ENCODE measurements at places on chromosomes 16 and 17.

DNA sequence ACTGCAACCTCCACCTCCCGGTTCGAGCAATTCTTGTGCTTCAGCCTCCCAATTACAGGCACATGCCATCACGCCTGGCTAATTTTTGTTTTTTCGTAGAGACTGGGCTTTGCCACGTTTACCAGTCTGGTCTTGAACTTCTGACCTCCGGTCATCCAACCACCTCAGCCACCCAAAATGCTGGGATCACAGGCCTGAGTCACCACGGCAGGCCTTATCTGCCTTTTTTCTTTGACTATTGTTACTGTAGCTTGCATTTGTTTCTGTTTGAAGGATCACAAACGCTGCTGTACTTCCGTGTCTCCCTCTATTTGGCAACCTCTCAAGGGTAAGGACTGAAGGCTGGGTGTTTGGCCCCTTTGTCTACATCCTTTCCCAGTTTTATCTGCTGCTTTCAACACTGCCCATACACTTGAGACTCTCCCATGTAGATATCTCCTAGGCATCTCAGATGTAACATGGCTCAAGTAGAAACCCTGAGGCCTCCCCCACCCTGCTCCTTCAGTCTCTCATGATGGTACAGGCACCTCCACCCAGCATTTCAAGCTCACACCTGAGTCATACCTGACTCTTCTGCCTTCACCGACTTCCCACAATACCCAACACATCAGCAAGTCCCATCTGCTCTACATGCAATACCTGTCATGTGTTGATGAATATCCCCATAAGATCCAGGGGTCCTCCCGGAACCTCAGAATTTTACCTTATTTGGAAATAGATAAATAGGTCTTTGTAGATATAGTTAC, 219.0 kb downstream of the CPPED1 start:
- DNase-seq, result no peak

GRCh38 chr17:21129023-21129681, 2.4 kb downstream of the DHRS7B start:
- DNase-seq, result peak; percentile 55

DNA sequence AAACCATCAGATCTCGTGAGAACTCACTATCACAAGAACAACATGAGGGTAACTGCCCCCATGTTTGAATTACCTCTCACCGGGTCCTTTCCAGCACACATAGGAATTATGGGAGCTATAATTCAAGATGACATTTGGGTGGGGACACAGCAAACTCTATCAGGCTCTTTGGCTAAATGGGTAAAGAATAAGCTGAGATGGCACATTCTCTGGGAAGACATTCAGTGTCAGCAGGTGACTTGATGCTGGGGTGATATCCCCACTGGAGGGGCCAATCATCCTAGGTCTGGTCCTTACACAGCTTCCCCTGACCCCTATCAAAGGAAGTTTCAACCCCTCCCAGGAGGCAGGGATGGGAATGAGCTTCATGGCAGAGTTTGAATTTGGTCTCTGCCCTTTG, 664.0 kb upstream of the EEF2KMT start:
- no peak for DNase-seq

DNA sequence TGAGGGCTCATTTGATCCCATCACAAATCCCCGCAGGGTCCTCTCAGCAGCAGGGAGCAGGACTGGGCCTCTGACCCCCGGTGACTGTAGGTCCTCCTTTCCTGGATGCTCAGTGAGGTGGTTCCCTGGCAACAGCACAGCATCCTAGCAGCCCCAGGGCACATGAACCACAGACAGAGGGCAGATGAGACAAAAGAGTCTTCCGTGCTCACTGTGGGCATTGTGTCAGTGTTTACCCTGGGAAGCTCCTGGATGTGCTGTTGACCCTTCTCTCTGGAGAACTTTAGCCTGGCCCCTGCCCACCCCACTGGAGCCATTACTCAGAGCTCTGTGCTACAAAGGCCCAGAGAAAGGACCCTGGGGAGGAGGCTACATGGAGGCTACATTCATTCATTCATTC, 21.7 kb upstream of the TMEM220 start:
- no peak for DNase-seq

DNA sequence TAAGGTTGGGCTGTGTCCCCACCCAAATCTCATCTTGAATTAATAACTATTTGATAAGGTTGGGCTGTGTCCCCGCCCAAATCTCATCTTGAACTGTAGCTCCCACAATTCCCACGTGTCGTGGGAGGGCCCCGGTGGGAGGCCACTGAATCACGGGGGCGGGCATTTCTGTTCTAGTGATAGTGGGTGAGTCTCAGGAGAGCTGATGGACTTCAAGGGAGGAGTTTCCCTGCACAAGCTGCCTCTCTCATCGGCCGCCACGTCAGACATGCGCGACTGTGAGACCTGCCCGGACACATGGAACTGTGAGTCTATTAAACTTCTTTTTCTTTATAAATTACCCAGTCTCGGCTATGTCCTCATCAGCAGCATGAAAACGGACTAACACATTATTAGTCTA, 44.9 kb upstream of the METRNL start:
- no peak for DNase-seq

- no peak for DNase-seq
Measured at GRCh38 chr16:46658925-46659324, 30.1 kb downstream of the VPS35 start.

GRCh38 chr17:59561042-59561441, 4.4 kb upstream of the DHX40 start:
- DNase-seq, result no peak

DNA sequence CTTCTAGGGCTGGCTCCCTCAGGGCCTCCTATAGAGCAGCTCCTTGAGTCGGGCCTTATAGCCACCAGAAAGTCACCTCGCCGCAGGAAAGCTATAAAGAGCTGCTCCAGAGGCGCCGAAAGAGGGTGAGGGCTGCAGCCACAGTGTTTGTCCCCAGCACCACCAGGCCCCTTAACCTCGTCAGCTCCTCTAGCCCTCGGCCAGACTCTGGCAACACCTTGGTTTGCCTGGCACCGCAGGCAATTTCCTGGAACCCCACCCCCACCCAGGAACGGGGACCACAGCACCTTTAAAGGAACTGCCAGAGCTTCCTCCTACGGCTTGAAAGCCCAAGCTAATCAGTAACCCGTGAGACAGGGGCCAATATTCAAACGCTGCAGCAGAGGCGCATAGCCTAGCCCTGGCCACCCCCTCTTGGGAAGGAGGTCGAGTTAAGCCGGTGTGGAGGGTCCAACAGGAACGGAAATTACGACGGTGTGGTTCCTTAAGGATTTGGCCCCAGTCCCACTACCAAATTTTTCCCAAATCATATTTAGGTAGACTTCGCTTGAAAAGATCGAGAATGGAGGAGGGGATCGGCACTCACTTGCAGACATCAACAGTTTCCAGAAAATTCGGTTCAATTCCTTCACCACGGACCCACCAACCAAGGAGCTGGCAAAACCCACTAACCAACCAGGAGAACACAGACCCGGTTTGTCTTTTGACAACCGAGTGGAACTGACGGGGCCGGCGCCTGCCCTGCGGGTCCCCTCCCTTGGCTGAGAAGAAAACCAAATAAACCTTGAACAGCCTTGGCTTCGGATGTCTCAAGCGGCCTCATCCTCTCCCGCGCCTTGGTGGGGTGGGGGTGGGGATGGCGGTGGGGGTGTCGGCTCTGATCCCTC, 3.0 kb downstream of the HOXB6 start:
- DNase-seq, result no peak

- no peak for DNase-seq
Measured at GRCh38 chr16:31535737-31536136, 8.0 kb downstream of the AHSP start.

- no peak for DNase-seq
Measured at GRCh38 chr16:81319221-81319912, 4.6 kb downstream of the GAN start.

DNA sequence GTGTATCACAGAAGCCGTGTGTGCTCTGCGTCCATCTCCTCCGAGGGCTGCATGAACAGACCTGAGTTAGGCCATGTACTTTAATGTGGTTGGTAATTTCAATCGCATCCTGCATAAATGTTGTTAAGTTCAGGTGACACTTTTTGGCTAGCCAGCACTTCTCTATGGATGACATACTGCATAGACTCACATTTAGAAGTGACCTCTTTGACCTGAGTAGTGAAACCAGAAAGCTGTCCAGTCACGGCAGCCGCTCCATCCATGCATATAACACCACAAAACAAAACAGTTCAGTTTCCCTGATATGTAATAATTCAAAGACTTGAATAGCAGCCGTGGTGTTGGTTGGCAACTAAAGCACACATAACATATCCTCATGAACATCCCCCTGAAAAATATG, 94.1 kb downstream of the CYTH1 start:
- DNase-seq, result no peak

DNA sequence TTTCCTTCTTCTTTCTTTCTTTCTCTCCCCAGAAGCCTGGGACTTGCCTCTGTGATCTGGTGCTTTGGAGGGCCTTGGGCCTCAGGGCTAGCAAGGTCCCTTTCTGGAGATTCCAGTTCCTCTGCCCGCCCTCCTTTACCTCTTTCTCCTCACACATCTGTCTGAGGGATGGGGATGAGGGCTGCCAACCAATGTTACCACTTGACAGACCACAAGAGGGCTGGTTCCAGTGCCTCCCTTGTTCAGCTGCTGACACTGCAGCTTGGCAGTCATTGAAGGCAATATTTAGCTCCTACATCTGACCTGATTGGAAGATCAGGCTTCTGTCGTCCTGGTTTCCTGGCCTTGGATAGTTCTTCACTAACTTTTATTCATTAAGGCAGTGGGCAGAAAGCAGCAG, 3.6 kb upstream of the ZNF652 start:
- DNase-seq, result peak; percentile 75

DNA sequence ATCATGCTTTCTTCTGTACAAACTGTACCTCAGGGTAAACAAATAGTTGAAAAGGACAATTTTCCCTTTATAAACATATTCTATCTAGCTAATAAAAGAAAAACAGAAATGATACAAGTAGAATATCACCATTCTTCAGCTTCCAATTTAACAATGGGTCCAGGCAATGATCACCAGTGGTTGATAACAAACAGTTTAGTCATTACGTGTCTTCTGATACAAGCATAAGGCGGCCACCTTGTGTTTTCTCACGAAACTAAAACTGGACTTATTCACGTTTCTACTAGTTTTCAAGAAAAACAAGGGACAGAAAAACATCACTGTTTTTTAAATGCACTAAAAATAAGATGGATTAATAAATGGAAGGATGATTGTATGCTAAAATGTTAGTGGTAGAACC, 58.3 kb downstream of the STH start:
- DNase-seq, result no peak

DNA sequence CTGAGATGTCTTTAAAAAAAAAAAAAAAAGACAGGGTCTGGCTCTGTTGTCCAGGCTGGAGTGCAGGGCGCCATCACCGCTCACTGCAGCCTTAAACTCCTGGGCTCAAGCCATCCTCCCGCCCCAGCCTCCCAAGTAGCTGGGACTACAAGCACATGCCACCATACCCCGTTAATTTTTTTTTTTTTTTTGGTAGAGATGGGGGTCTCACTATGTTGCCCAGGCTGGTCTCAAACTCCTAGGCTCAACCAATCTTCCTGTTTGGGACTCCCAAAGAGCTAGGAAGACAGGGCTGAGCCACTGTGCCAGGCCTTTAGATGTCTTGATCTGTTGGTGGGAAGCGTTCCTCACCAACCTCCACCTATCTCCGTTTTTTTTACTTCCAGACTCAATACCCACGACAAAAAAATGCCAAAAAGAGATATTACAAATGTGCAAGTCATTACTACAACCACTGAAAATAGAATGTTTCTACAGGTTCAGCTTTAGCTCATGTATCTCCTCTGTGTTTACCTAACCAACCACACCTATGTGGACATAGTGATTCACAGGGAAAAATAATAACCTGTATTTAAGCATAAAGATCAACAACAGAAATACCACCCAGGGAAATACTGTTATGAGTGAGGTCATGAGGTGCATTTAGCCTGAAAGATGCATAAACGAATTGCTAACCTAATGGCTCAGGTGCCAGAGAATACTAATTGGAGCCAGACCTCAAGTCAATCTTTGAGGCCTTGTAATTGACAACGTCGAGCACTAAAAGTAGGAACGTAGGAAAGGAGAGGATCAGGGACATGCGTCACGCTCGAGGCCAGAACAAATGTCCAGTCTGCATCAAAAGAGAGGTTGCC, 22.6 kb downstream of the NACA2 start:
- no peak for DNase-seq

Data from head of caudate nucleus (tissue), 42 donors.